ENCODE measurements at places on chromosomes 7 and 10.

- DNase-seq, result no peak
These were observed 4.1 kb downstream of the ZNF282 start for GRCh38 chr7:149199234-149199995.

DNA sequence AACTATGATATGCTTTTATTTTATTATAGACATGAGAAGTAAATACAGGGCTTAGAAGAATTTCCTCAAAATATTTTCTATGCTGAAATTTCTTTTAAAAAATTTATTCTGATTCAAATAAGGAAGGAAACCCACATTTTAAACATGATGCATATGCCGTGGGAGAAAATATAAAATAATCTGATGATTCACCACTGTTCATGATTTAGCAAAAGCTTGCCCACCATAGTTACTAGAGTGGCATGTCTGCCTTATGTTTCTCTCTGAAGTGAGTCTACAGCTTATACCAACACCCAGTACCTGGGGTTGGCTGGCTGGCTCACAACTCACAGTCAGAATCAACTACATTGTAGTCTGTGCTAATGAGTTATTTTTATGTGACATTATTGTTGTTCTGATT, 102.0 kb downstream of the GNAI1 start:
- DNase-seq, result no peak

DNA sequence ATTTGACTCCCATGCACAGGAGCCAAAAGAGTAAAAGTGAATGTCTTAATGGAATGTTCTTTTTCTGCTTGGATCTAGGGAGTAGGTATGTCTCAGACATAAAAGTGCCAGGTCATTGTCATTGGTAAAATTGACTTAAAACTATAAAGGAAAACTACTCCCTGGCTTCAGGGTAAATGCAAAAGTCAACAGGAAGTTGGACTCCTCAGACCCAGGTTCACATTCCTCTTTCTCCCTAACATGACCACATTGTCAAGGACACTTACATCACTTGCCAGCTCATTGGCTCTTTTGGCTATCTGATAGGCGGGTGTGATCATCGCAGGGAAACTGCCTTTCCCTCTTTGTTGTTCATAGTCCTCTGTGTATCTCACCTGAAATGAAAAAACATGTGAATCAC, 13.7 kb downstream of the NRAP start:
- no peak for DNase-seq

- no peak for DNase-seq
These were observed 138.5 kb downstream of the SEMA3A start for GRCh38 chr7:84055904-84056605.

DNA sequence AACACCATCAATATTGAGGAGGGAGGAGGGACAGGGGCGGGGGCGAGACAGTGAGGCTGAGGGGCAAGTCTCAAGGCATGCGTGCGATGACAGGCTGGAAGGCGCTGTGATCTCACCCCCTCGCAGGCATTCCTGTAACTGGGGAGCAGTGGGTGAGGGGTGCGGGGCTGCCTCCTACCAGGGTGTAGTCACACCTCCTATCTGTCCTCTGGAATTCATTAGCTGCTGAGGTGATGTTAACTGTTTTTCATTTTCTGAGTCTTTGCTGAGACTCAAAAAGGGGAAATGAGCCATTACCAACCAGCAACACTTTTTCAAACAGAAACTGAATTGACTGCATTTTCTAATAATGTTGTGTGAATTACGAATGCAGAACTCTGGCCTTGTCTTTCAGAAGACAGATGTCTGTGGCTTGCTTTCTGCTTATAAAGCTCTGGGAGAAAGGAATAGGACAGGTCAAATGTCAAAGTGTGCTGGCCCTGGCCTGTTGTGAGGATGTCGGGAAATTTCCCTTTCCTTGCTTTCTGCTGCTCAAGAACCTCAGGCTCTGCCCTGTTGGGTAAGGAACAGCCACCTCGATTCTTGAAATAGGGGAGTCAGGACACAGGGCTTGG, 23.7 kb upstream of the CDH23 start:
- no peak for DNase-seq

DNA sequence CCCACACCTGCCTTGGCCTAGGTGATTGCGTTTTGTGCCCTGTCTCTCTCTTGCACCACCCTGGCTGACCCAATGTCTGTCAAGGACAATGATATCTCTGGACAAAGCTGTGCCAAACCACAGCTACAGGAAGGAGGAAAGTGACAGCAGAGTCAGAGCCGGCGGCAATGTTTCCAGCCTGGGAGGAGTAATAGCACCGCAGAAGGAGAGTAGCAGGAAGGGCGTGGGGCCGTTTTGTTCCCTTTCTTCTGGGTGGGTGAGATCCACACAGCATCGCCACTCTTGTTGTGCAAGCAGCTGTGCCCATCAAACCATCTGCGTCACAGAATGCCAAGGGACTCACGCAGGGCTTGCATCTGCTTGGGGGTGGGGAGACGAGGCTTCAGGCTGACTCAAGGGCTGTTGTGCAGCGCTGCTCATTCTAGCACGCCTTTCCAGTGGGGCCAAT, 341.6 kb upstream of the AUTS2 start:
- DNase-seq, result no peak

- no peak for DNase-seq
These were observed 37.2 kb downstream of the PLEKHS1 start for GRCh38 chr10:113788604-113789083.

GRCh38 chr10:117112220-117112619, 25.9 kb downstream of the VAX1 start:
- no peak for DNase-seq

- no peak for DNase-seq
These were observed 11.7 kb downstream of the LRRC20 start for GRCh38 chr10:70370766-70371165.

DNA sequence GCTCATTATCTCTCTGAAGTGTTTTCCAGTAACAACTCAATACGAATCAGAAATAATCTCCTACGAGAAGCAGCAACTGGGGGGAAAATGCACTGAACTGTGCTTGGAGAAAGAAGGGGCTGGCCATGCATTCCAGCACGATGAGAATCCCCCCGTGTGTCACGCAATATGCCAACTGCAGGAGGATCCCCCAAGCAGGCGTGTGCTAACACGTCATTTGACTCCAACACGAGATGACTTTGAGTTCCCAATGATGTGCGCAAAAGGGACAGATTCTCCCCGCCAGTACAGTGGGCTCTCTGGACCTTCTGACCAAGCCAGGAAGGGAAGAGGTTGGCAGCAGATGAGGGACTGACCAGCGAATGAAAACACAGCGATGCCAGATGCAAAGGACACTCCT, 105.5 kb downstream of the KCNMA1 start:
- DNase-seq, result no peak

DNA sequence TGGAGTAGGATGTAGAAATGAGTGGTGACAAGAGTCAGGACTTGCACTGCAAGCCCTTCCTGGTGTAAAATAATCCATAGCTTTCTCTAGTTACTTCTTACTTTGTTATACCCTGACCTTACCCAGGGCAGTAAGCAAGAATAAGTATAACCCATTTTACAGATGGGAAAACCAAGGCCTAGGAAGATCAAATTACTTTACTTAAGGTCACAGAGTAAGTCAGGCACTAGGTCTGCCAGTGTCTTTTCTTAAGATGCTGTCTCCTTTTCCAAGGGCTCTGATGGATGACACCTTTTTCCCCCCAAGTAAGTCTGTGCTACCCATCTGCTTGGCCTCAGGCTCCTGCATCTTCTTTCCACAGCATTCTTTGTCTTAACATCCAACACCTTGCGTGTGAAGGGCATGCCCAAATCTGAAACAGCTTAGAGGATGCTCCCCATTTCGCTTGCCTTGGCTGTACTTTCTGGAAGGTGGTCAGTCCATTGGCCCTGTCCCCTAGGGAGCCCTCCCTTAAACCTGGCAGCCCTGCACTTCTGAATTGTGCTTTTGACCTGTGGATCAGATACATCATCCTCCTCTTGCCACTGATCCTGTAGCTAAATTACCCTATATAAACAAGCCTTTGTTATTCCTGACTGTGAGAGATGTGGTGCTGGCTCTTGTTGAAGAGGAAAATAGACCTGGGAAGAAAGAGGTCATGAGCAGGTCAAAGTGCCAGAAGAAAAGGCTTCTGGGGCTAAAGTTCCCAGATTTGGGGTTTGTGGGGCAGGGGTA, 168.6 kb downstream of the LRMDA start:
- DNase-seq, result no peak

DNA sequence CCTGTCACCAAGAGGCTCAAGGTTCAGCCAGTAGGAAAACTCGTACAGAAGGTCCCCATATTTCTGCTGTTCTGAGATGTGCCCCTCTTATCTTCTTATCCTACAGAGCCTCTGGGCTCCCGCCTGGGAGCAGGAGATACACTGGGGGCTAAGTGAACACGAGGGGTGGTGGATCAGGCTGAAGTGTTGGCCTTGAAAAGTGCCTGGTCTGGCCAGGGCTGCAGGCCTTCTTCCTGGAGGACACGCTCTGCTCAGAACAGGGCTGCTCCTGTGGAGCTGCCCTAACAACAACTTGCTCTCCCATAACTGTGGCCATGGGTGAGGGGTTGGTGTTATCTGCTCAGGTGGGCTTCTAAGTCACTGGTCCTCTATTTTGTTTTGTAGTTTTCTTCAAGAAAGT, 33.7 kb downstream of the C10orf120 start:
- DNase-seq, result peak; percentile 3

- DNase-seq, result no peak
These were observed 69.8 kb downstream of the HDAC9 start for GRCh38 chr7:18565337-18565736.

- DNase-seq, result no peak
These were observed 164.8 kb downstream of the NRF1 start for GRCh38 chr7:129776362-129776722.

DNA sequence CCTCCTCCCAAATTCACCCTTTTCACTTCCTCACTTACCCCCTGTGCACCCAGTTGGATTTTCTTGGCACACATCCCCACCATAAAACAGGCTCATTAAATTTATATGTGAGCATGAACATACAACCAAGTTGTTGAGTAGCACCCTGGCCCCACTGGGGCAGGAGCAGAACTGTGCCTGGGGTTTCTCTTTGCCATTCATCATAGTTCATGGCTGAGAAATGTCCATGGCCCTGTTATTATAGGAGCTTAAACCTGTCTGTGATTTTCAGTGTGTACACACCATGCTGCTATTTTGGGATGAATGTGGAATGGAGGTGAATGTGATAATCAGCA, 618.8 kb downstream of the LRMDA start:
- DNase-seq, result no peak

- no peak for DNase-seq
These were observed 60.4 kb downstream of the CSGALNACT2 start for GRCh38 chr10:43198682-43199005.

GRCh38 chr10:47247148-47248059, 52.6 kb upstream of the GDF10 start:
- DNase-seq, result peak; percentile 46

GRCh38 chr10:78770167-78771090, 298.3 kb upstream of the ZMIZ1 start:
- peak; percentile 37 for DNase-seq

DNA sequence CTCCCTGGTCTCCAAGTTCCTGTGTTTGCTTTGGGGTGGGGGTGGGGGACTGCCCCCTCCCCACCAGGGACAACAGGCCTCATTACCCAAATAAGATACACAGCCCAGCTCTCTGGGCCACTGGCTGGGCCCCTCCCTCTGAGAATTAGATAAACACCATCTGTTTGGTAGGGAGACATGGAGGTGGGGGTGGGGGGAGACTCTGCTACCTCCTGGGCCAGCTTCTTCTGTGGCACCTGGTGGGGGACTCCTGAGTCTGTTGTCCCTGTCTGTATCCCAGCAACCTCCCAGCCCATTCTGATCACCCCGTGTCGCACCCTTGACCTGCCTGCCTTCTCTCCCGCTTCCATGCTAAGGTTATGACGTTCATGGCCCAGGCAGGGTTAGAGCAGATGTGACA, 5.8 kb downstream of the MLXIPL start:
- no peak for DNase-seq

DNA sequence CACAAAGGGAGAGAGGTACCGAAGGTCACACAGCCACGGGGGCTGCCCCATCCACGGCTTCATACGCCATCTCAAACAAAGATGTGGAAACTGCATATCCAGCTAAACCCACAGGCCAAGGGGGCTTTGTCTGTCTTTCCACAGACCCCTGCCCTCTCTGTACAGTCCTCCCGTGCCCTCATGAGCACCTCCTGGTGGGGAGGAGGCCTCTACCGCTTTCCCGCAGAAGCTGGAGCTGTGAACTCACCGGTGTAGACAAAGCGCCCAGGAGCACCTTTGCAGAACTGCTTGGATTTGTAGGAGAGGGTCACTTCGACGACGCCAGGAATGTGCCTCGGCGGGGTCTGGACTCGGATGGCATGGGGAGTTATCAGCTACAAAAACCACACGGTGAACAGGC, 97.2 kb downstream of the EBF3 start:
- DNase-seq, result no peak

DNA sequence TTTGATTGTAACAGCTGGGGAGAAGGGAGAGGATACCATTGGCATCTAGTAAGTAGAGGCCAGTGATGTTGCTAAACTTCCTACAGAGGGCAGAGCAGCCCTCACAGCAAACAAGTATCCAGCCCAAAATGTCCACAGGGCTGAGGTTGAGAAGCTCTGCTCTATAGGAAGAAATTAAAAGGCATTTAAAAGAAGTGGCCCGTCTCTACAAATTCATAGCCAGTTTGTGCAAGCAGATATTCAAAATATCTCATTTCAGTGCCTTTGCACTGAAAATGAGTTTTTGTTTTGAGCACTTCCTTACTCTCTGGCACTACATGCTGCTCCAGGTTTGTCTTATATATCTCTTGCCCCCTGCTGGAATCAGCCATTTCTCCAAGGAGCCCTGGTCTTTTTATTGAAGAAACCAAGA, 330.0 kb downstream of the BBS9 start:
- DNase-seq, result no peak

DNA sequence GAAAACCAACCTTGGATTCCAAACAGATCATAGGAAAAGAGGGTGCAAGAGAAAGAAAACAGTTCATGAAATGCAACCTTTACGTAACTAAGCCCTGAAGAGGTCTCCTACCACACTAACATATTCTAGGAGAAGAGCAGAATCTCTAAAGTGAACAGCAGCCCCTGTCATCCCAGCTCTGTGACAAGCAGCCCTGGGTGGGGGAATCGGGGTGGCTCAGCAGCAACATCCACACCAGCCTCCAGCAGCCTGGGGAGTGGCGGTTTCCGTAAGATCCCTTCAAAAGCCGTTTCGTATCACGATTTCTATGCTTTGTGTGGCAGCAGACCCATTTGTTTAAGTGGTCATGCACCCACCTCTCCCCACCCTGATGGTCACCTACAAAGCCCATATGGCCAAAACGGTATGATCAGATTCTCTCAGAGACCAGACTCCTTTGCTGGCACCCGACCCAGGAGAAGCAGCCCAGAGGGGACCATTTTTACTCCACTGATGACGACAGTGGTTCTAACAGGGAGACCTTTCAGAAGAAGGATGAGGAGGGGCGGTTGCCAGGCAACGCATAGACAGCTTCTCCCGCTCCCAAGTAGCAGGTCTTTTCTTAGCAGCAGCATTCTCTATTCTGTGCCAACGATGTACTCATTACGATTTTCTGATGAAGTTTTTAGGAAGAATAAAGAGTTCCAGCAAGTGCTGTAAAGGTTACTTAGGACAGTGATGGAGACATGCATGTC, 300.6 kb downstream of the DNAJB6 start:
- DNase-seq, result no peak

GRCh38 chr10:132309879-132310591, 2.3 kb upstream of the STK32C start:
- DNase-seq, result no peak

- peak; percentile 77 for DNase-seq
These were observed 37.4 kb upstream of the OPALIN start for GRCh38 chr10:96395931-96396877.

GRCh38 chr10:75487087-75487754, 55.8 kb downstream of the LRMDA start:
- DNase-seq, result no peak

Data from activated CD8-positive, alpha-beta memory T cell treated with anti-CD3 and anti-CD28 coated beads for 24 hours (primary cell).